ENCODE measurements at places on chromosomes 3 and 15.

DNA sequence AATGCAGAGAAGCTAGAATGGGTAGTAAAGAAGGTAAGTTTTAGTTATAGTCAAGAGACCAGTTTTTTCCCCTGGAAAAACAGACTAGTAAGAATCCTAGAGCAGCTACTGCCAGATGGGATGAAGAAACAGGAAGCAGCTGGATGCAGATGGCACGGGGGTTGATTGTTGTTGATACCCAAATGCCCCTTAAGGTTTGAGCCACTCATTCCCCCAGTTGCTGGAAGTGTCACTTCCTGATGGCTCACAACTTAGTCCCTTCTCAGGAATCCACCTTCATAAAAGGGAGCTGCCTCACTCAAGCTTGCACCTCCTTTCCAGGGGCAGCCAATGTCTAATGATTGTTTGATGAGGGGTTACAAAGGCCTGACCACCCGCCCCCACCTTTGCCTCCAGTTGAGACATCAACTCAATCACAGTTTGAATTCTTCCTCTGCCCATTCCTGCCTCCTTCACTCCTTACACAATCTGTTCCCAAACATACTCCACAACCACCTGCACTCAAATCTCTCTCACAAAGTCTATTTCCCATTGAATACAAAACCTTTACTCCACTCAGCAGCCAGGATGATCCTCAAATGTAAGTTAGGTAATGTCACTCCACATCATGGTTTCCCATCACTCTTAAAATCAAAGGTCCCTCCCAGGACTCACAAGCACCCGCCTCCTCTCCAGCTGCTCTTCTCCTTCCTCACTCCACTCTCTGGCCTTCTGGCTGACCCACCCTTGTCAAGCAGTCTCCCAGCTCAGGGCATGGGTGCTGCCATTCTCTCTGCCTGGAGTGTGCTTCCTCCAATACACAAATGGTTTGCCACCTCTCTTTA, 450.1 kb upstream of the THBS1 start:
- DNase-seq = no peak

DNA sequence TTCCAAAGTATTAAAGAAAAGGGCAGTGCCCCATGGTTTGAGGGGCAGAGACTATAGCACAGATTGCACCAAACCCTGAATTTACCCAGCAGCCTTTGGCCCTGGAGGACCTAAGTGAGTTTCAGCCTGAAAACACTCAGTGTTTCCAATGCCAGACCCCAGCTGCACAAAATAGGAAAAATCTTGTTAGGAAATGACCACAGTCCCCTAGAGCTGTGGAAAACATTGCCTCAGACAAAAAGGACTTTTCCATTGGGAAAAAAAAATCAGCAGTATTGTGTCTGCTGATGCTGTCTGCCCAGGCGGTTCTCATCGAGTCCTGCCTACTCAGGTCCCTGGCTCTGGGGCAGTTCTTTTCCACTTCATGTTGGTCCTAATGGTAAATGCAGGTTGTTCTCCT, 121.7 kb upstream of the DLG1 start:
- no peak for DNase-seq

GRCh38 chr3:69997631-69998307, 1.8 kb upstream of the SAMMSON start:
- DNase-seq = no peak

DNA sequence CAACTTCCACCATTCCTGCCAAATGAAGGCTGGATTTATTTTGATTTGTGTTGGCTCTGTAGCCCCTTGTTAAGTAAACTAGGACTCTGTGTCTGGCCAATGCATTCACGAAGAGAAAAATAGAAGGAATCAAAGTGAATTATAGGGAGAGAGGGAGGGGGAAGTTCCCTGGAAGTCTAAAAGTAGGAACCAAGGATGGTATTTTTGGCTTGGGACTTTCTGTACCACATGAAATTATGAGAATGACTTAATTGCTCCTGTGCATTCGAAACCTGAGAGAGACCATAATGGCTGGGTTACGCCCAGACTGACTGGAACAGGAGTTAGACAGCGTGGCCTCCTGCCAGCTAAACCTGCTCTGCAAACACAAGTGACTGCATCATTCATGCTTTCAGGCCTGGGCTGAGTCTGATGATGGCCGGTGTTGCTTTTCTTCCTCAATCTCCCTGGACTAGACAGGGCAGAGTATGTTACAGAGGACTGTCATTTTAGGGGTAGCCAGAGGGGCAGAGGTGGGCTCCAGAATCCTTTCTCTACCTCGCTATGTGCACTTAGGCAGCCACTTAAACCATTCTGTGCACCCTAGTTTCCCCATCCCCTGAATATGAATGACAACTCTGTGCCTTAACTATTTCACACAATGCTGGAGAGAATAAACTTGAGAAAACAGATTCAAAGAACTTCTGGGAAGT, 58.9 kb downstream of the MYO1E start:
- DNase-seq = peak; percentile 49

GRCh38 chr3:133979553-133979952, 50.2 kb downstream of the SLCO2A1 start:
- DNase-seq = no peak

DNA sequence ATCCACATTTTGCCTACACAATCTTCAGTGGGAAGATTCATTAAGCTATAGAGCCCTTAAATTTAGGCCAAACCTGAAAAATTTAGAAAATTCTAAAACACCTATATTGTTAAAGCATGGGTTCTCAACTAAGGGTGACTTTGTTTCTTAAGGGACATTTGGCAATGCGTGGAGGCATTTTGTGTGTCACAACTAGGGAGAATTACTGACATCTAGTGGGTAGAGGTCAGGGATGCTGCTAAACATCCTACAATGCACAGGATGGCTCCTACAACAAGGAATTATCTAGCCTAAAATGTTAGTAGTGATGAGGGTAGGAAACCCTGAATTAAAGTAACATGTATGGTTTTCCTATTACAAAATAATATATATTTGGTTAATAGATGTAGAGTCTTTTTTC, 55.8 kb downstream of the TBC1D5 start:
- no peak for DNase-seq

- no peak for DNase-seq
These were observed 3.8 kb downstream of the NRROS start for GRCh38 chr3:196643201-196643749.

Data from DMS79 (cell line).